WTC11 (cell line): ENCODE measurements at places on chromosomes 3 and 15. TPM values are rescaled to one million over a fixed set of nuclear protein-coding genes. Genes with fewer than 3 reads are reported as not detected.
A peak's percentile ranks its signal among the peaks of the same experiment; 100 is the strongest.

The ISLR2 gene
- 8.1 to 9.4 TPM (median 8.9 TPM) in 3 replicates for total RNA-seq

DNA sequence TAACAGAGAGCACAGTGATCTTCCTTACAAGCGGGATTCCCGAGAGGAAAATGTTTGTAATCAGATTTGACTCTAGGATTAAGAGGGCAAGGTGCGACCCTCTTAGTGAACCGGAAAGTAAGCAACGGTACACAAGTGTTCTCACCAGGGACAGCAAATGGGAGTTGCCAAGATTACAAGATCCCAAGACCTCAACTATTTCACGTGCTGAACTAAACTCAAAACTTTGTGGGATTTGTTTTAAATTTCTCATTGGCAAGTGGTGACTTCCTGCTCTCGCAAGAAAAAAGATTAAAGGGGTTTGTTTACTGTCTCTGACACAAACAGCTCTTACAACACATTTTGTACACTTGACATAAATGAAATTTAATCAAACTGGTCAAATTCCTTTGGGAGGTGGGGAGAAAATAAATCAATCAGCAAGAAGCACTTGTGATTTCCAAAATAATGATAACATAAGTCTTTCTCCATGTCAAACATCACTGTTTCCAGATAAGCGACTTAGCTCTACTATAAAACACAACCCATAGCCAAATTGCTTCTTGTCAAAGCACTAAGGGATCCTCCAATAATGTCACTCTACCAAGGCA lies 2.2 kb upstream of the PGPEP1L start:
- DNase-seq, result no peak

DNA sequence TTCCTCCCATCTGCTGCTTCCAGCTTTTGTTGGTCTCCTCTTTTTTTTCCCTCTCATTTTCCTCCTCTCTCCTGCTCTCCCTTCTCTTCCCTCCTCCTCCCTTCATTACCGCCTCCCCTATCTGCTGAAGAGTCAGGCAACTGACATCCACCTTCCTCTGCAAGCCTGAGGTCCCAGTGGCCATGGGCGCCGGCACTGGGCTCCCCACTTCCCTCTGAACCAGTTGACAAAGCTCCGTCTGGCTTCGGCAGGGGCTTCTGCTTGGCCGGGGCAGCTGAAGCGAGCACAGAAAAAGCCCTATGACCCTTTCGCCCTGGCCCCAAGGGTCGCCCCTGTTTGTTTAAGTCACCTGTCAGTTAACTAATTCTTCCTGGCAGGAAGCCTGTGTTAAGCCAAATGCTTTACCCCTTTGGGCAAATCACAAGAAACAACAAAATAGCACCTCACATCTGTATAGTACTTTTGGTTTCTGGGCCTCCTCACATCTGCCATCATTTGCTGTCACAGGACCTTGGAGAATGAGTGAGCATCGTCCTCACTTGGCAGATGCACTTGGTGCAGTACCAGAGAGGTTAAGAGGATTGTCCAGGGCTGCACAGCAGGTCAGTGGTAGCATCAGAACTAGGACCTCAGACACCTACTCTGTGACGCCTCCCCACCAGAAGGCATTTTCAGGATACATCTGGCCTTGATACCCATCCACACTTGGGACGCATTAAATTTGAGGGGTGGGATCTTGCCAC lies 27.7 kb downstream of the ITGA11 start:
- DNase-seq, result no peak

DNA sequence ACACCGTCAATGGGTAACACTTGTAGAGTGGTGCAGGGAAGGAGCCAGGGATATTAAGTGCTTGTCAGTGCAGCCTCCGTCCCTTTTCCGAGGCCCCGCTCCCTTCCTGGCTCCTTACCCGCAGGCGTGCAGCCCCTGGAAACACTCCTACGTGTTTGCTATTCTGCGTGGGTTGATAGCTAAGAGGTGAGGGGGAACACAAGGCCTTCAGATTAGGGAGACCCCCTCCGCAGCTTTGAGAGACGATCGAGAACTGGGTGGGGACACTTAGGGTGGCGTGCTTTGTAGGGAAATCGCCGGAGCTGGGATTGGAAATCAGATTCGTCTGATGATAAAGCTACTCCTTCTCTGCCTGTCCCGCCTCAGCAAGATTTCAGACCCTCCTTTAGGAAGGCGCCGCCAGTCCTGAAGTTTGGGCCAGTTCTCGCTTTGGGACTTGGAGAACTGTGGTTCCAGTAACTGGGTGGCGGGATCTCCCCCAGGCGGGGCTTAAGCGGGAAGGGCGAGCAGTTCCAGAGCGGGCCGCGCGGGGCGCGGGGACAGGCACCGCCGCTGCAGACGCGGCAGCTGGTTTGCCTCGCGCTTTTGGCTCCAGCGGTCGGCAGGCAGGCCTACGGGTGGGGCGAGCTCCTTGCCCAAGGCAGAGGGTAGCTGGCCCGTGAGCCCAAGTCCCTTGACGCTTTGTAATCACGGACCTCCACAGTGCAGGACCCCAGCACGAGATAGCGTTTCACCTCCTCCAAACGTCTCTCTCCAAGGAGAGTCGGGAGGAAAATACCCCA lies 8.0 kb upstream of the FAM107A start:
- peak; percentile 90 for DNase-seq
